ENCODE measurements at places on chromosomes 3 and 15. TPM values are rescaled to one million over a fixed set of nuclear protein-coding genes. Genes with fewer than 3 reads are reported as not detected.

Gene PROS1
- 275 TPM for total RNA-seq

Gene ASB14
- total RNA-seq, result 5.8 TPM

- no peak for DNase-seq
Measured at GRCh38 chr3:134323966-134324962, 50.0 kb downstream of the AMOTL2 start.

Gene DPPA2
- not detected for total RNA-seq

Gene ENTPD3
- total RNA-seq, result 0.38 TPM

Gene MED12L
- total RNA-seq, result 5.5 TPM

All from cardiac septum (tissue), 1 donor.